ENCODE measurements at places on chromosomes 6 and 20.

- no peak for DNase-seq
Measured at GRCh38 chr20:16877053-16877554, 128.9 kb downstream of the OTOR start.

- no peak for DNase-seq
Measured at GRCh38 chr6:154888421-154889295, 106.5 kb upstream of the TIAM2 start.

GRCh38 chr6:43878823-43879495, 108.9 kb downstream of the VEGFA start:
- no peak for DNase-seq

DNA sequence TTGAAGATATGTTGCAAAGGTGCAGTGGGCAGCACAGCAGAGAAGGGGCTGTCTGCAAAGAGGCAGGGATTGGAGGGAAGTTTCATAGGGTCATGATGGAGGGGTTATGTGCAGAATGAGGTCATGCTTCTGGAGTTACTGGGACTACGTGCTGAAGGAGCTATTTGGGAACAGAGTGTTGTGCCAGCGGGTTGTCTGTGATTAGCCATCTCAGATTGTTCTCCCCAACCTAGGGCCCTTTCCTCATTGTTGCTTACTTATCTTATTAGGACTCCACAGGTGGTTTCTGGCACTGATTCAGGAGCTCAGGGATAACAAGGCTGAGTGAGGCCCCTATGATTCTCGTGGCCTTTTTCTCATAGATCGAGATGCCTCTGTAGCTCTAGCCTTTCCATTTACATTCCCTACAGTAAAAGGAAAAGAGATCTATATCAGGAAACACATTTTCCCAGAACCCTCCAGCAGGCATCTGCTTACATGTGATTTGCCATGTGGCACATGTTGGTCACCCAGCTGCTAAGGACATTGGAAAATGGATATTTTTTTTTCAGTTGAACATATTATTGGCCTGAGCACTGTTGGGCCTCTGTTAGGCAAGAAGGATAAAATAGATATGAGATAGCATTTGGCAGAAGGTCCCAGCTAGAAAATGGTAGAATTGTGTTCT, 429.6 kb upstream of the PLCB4 start:
- no peak for DNase-seq

DNA sequence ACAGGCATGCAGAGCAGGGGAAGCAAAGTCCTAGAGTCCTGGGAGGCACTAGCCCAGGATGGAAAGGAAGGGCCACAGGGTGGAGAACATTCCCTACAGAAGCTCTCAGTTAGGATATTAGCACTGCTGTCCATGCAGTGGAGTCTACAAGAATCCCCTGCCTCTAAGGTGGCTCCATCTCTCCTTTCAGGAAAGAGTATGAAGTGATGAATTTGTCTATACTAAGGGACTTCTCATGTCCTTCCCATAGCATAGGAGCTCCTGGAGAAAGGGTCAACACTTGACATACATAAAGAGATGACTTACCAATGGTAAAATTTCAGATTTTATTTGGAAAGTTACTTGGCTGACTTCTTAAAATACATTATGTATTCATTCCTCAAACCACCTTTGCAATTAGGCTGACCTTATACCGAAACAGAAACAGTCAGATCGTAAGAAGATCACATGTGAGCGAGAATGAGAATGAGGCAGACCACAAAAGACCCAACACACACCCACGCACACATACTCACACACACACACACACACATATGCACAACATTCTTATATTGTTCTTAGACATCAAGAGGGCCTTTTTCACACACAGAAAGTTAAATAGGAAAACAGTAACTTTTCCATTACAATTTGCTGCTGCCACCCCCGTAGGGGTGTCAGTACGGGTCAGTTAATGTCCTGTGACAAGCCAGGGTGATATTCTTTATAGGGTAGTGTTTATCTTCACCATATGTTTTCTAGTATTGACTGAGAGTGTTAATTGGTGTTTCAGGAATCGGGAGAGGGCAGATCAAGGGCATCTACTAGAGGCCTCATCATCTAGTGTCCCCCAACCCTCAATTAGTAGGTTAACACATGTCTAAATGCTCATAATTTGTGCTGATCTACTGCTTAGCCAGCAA, 159.4 kb downstream of the FAXC start:
- no peak for DNase-seq

DNA sequence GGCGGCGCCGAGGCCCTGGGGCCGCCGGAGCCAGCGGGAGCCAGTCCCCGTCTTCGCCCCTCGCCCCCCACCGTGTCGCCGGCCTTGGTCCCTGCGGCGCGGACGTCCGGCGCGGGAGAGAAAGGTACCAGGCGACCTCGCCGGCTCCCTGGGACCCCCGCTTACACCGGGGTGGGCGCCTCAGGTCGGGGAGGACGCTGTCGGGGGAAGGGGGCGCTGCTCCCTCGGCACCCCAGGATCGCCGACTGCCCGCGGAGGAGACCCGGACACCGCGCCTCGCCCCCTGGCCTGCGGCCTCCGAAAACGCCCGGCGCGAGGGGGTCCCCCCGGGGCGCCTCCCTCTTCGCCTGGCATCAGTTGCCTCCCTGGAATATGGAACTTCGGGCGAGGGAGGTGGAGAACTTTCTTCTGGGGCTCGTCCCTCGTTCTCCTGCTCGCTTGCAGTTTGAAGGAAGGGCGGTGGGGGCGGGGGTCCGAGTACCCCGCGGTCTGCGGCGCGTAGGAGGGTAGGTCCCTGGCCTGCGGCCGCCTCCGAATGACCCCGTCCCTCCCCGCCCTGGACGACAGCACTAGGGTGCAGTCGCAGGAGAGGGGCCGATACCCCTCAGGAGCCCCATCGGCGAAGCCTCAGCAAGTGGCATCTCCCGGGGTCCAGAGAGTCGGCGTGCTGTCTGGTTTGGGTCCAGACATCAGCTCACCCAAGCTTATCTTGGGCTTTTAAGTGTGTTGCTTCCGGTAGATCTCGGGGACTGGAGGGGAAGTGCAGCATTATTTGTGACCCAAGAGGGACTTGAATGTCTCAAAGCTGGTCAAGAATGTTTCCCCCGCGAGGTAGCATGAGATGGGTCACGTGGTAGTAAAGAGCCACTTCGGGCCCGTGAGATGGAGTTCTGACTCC, 549 bp downstream of the ANKRD6 start:
- peak; percentile 25 for DNase-seq

DNA sequence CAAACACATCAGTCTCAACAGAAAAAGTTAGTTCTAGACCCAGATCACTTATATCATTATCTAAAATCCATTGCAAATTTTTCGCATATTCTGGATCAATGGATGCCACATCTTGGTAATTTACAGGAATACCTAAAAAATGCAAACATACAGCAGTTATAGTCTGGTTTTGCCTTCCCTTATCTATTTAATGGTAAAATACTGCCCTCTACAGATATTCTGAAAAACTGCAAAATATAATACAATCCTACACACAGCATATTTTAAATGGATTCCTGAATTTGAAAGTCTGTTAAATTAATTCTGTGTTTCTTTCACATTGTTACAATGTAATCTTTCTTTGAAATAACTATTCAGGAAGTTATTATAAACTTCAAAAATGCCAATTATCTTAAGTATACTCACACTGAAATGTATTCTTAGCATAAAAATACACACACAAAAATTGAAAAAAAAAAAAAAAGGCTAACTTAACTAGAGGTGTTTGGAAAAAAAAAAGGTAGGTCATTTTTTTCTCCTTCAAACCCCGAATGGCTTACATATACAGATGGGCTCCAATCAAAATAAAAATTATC, 88.4 kb downstream of the HACE1 start:
- peak; percentile 35 for DNase-seq

DNA sequence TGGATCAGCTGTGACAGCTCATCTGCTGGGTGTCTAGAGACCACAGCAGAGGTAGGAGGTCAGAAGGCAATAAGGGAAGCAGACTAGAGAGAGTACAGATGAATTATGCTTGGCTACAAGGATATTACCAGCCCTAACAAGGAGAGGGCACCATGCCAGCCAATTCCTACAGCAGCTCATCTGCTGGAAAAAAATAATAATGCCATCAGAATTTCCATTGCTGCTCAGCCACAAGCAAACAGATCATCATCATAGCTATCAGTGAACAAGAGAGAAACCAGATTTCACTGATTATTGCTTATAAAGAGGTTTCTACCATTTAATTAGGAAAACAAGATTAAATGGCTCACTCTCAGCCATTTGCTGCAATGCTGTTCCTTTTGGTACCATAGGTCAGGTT, 66.5 kb downstream of the PSMG4 start:
- DNase-seq: no peak
